ENCODE measurements at places on chromosomes 6 and 20. TPM values are rescaled to one million over a fixed set of nuclear protein-coding genes. Genes with fewer than 3 reads are reported as not detected.

DNA sequence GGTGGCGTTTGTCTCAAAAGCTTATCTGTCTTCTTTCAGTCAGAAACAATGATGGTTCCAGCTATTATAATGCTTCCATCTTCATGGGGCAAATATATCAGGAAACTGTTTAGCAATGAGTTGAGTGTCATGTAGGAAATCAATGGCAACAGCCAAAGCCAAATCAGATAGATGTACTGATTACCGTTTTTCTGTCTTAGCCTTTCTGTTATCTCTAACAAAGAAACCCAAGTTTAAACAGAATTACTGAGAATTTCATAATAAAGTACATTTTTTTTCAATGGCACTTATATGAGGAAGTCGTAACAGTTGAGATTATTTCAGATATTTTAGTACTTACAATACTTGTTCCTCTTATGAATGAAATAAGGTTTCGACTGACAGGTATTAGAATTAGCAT is 1.2 kb downstream of the NOX3 start:
- no peak for DNase-seq

- no peak for DNase-seq
These were observed 53.2 kb downstream of the SOBP start for GRCh38 chr6:107543088-107543487.

- no peak for DNase-seq
These were observed 13.1 kb downstream of the RIOK1 start for GRCh38 chr6:7402716-7403115.

DNA sequence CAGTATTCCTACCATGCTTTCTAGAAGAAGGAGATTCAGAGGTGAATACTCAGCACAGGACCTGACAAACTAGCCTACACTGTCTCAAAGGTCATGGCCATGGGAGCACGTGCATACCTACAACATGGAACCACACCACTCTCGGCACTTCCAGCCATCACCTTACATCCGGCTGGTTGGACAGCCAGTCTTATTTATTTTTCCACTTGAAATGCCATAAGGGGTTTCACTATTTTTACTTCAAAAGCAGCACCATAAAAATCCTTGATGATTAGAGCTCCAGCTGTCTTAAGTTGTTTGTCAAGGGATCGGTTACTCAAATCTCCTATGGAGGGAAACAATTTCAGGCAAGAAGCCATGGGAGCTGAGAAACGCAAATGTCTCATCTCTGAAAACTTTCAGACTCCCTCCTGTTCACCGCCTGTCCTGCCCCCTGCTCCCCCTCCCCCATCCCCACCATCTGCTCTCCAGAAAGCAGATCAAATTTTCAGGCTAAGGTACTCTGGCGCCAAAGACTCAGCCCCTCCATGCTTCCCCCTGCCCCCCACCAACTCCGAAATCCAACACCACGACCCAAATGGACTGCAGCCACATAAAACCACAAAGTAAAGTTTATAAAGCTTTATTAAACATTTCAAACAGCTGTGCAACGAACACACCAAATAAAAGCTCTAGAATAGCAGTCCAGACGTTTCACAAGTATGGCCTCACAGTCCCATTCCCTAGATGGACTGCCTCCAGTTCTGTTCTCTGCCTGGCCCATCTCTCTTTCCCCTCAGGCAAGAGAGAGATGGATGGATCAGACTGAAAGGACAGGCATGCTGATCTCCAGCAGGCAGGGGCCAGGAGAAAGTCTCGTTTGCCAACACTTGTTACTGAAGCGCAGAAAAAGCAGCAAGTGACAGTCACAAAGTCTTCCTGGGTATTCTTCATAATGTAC is 4.0 kb upstream of the NNAT start:
- DNase-seq: no peak

MOCS1 gene
- 11.3 TPM for total RNA-seq

- DNase-seq: peak; percentile 46
These were observed 5.9 kb downstream of the TGM6 start for GRCh38 chr20:2386516-2387179.

WFDC11 gene
- not detected for total RNA-seq

DNA sequence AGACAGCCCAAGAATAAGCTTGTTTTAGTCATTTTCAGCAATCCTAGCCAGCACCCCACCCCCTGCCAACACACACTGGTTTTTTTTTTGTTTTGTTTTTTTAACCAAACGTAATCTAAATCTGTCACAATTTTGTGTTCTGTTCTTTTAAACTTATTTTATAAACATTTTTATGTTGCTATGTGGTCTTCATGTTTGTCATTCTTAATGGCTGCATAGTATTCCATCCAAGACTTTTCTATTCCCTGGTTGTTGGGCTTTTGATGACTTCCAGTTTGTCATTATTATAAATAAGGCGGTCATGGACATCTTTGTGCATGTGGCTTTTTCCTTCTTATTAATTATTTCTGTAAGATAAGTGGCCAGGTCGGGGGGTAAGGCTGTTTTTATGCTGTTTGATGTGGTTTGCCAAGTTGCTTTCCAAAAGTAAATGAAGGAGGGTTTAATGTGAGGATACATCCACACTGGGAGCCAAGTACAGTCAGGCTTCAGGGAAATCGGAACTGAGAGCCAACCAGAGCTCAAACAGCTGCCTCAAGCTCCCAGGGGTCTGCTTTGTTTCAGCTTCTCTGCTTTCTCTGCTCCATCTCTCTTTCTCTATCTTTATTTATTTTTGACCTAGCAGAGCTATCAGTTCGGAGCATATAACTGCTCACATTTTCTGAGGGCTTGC is 125.8 kb downstream of the VEGFA start:
- DNase-seq: no peak

GRCh38 chr6:12174878-12175277 is 115.3 kb upstream of the EDN1 start:
- no peak for DNase-seq

DNA sequence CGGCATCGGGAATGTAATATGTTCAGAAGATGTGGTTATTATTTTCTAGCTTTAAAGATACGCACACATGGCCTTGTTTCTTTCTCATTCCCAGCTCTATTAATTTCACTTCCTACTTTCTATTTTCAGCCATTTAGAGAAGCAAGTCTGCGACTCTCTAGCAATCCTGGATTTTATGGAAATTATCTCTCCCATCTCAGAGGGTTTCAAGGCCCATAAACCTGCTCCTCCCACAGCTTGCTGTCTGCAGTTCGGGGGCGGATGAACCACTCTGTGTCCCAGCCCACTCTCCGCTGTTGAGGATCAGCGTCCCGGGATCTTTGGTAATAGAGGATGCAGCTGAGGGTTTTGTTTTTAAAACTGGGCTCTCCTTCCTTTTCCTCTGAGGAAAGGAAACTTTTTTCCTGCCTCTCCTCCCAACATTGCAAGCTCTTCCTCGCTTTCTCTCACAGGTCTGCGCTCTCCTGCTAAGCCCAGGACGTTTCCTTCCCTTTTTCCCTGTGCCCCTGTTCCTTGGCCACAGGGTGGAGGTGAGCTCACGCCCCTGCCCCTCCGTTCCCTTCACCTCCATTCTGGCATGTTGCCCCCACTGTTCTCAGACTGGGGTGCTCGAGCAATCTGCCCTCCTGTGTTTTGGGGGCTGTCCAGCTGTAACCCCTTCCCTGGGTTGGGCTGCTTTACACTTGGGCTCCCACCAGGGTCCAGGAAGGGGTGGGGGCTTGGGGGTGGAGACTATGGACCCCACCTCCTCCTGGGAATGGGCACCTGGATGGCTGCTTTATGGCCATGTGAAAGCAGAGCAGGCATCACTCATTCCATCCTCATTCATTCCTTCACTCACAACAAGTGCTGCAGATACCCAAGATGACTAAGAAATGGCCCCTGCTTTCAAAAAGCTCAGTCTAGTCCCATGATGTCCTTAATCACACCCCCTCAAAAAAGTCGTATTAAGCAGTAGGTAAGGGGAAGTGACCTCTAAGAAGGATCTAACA is 54.9 kb downstream of the ZBTB9 start:
- no peak for DNase-seq

WASF1 gene
- 5.0 TPM for total RNA-seq

GRCh38 chr20:50292591-50293283 is 102.1 kb downstream of the CEBPB start:
- DNase-seq: peak; percentile 55

- peak; percentile 97 for DNase-seq
These were observed at the start of gene ITCH for GRCh38 chr20:34363062-34363464. TSS of gene ITCH (plus strand) at chr20:34363273. CDS start at chr20:34393812, 30,539 bp downstream.

GRCh38 chr6:117414770-117415169 is 11.0 kb downstream of the ROS1 start:
- no peak for DNase-seq

GRCh38 chr6:124355146-124355545 is 551.5 kb downstream of the NKAIN2 start:
- no peak for DNase-seq

HCK gene
- total RNA-seq: not detected

DEFB113 gene
- total RNA-seq: not detected

DNA sequence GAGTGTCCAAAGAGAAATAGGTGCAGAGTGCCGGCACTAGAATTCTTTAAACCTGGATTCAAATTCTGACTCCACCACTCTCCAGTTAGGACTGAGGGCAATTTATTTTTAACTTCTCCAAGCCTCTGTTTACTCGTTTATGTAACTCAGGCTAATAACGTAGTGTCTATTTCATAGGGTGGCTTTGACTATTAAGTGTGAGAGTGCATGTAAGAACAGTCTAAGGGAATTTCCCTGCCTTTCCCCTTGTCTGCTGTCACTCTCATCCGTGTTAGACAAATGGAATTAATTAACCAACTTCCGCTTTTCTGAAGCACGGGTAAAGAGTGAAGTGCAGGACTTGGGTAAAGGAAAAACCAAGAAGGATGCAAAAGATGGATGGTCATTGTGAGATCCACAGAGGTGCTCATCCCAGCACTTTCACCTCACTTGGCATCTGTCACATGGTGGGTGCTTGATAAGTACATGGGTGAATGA is 4.1 kb upstream of the ZKSCAN8 start:
- no peak for DNase-seq

CST7 gene
- total RNA-seq: 0.45 TPM

GRCh38 chr20:33656783-33657703 is 5.1 kb upstream of the C20orf144 start:
- DNase-seq: no peak

TP53INP2 gene
- total RNA-seq: 6.5 TPM

GRCh38 chr6:68013780-68014515 is 621.1 kb upstream of the ADGRB3 start:
- no peak for DNase-seq

DNA sequence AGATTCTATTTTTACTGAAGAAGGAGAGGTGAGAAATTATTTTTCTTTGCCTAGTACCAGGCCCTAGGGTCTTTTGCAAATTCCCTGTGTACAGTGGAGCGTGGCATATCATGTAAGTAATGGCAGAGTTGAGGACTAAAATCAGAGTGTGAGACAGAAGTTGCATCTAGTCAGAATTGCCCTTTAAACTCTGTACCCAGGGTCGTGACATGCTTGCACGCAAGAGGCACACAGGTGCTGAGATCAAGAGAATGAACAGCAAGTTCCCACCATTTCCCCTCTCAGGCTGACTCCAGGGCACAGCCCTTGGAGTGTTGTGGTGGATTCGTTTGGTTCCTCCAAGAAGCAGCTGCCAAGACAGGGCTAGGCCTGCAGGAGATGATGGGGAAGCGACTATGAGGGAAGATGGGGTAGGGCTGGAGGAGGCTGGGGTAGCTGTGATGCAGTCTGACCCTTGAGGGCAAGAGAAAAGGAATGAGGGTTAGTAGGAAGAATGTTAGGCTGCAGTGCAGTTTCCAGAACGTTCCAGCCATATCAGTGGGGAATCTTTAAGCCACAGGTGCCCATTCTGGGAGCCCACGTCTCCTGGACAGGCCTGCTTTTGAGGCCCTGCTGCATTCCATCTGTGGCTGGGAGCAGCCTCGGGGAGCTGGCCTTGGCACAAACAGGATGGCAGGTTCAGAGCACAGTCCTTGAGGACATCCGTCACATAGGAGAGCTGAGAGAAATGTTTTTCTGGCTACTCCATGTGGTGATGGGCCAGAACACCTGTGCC is 6.9 kb downstream of the NELFCD start:
- DNase-seq: no peak

DNA sequence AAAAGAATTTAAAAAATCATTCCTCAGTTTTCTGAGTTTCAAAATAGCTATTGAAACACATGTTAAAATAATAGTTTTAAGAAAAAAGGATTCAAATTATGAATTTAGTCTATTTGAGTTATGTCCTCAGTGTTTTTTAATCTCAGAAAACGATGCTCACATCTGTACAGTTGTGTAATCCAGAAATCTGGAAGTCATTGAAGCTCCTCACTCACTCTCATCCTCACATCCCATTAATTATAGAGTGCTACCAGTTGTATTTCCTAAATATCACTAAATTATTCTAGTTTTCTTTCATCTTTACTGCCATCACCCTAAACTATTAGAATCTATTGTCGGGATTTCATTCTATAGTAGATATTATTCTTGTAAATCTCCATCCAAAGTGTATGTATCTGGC is 234.7 kb upstream of the RIMS1 start:
- no peak for DNase-seq

DNA sequence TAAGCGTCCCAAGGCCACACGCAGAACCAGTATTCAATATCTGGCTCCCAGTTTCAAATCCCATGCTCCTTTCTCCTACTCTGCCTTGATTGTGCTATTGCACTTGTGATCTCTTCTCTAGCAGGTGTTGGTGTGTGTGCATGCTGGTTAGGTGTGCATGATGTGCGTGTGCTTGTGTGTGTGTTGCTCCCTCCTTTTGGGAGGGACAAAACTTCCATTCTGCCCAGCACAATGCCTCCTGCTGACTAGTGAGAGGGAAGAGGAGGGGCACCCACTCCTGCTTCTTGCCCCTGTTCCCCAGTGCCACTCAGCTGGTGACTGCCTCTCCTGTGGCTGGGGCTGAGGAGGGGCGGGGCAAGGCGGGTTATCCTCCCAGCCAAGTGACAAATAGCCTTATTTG is 19.7 kb downstream of the CD40 start:
- no peak for DNase-seq

BNIP5 gene
- total RNA-seq: not detected

IGF2R gene
- total RNA-seq: 63.4 TPM

GRCh38 chr6:156487877-156488276 is 289.3 kb upstream of the ARID1B start:
- DNase-seq: no peak
